T47D (cell line): ENCODE measurements at places on chromosomes 12 and 14.

DNA sequence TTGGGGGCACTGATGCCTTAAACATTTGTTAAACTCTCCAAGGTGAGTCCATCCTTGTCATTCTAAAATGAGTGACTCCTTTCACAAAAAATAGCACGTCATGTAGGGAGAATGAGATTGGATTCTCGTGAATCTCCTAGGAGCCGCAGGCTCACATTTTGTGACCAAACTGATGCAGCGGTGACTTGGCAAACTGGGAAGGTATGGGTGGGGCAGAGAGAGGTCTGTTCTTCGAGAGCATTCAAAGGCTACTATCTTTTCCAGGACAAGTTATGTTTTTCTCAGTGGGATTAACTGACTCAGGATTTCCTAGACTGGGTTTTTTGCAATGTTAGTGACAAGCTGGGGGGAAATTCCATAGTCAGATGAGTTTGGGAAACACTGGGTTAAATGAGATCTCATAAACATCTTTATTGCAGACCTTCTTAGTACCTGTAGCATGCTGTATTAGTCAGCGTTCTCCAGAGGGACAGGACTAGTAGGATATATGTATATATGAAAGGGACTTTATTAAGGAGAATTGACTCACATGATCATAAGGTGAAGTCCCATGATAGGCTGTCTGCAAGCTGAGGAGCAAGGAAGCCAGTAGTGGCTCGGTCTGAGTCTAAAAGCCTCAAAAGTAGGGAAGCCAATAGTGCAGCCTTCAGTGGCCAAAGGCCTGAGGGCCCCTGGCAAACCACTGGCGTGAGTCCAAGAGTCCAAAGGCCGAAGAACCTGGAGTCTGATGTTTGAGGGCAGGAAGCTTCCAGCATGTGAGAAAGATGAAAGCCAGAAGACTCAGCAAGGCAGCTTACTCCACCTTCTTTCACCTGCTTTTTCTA is 61.0 kb downstream of the FOXN4 start:
- no peak for DNase-seq

DNA sequence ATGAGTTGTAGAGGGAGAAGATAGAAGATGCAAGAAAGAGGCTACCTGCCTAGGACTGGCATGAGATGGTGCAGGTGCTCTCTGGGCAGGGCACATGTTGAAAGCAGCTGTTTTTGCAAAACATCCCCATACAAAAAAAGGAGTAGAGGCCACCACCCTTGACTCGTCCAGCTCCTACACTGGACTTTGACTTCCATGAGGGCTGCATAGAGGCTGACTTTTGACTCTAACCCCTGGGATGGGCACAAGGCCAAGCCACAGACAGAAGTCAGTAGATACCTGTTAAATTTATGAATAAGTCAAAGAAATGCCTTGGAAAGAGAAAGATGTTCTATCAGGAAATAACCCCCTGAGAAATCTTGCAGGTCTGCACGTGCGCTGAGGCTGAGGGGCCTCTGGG is 1139.1 kb upstream of the TMEM132C start:
- DNase-seq, result no peak

DNA sequence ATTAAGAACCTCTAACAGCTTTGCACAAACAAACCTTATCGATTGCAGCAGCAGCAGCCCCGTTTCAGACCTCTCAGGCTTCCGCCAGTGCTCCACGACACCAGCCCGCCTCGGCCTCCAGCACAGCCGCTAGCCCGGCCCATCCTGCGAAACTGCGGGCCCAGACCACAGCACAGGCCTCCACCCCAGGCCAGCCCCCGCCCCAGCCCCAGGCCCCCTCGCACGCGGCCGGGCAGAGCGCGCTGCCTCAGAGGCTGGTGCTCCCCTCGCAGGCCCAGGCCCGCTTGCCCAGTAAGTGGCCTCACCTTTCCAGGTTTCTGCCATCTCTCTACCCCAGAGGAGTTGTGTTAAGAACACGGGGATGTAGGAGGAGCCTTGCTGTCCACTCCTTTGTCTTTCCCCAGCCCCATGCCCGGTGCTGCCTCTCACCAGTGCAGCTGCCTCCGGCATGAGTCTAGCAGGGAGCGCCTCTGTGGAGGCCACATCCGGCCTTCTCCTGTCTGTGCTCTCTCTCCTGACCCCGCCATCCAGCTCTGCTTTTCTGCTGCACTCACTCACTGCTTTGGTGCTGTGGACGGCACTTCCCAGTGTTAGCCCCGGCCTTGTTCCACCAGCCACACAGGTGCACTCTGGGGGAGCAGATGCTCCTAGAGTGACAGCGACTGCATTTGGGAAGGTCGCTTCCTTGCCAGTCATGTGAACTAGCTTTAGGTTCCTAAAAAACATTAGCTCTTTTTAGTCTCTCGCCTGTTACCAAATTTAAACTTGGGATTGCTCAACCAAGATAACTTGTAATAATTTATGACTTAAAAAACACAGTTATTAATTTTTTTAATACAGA is 71.5 kb downstream of the EP400 start:
- DNase-seq, result no peak

DNA sequence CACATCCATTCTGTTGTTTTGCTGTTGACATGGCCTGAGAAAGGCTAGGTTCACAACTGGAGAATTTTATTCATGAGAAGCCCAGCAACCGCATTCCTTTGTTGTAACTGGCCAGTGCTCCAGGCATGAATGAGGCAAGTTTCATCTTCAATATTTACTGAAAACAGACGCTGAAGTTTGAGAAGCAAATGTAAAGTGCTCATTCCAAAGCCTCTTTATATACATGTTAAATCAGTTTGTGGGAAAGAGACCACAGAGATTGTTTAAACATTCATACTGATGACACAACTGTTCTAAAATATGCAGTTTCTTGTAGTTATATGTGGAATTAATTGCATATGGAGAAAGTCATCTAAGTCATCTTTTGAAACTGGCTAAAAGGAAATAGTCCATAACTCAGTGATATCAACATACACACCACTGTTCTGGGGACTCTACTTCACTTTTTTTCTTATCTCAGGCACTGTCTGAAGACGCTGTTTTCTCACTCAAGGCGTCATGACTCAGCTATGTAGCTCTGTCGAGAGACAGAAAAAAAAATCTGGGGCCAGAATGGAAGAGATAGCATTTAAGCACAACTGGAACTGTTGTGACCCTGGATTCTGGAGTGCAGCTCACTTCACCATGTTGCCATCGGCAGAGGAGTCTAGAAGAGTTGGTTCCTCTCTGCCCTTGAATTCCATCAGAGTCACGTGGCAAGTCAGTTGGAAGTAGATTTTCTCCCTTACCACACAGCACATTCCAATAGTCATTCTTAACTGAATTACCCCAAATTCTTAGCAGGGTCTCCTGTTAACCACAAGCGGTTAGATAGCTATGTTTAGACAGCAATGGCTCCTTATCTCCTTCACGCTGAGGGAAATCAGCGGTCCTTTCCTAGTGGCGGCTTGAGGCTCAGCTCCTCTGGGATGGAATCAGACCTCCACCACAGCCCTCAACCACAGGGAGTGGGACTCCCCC is 258.4 kb upstream of the HMGA2 start:
- peak; percentile 76 for DNase-seq

- DNase-seq, result no peak
Measured at GRCh38 chr12:40439771-40440492, 215.1 kb downstream of the LRRK2 start.

- DNase-seq, result no peak
Measured at GRCh38 chr14:38910092-38910491, 192.9 kb downstream of the SEC23A start.

- DNase-seq, result no peak
Measured at GRCh38 chr12:45509187-45509586, 220.3 kb upstream of the ARID2 start.
